ENCODE measurements at places on chromosomes 5 and 9.

DNA sequence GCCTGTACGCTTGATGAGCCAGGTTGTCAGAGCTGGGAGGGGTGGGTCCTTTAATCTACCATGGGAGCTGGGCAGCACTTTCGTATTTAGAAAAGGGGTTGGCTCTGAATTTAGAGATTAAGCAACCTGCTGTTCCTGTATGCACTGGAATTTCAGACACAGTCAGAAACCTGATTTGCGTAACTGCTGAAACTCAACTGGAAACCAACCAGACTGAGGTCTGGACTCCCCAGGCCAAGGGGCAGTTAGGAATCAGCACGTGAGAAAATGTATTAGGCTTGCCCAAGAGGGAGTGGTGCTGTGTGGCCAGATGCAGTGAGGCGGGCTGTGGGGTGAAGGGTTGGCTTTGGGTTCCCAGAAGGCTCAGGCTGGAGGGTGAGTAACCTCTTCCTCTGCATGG lies 235.0 kb downstream of the GOLPH3 start:
- no peak for DNase-seq

DNA sequence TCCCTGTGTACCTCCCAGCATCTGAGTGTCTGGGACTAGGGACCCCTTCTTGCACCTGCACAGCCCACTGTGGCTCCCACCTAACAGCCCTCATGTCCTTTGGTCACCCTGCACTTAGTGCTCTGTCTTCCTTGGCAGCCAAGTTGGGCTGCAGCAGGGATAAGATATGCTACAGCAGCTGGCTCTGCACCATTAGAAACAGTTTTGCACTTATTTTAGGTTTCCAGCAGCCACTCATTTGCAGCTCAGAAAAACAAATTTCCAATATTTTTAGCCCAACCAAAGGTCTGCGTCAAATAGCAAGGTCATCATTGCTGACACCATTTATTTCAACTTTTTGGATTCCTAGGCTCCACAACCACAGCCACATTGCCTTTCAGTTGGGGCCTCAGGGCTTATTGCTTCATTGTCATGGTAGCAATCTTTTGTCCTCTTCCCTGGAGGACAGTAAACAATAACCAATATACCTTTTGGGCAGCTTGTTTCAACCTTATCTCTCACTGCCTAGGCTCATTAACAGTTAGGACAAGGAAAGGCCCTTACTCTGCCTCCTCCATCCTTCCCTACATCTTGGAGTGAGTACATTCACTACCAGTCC lies 263.9 kb downstream of the COX7C start:
- DNase-seq, result no peak

GRCh38 chr5:94360382-94361130 lies 257.8 kb downstream of the KIAA0825 start:
- DNase-seq, result no peak

GRCh38 chr5:29935371-29935770 lies 1258.1 kb upstream of the CDH6 start:
- DNase-seq, result no peak

- DNase-seq, result no peak
These were observed 154.7 kb upstream of the PHYKPL start for GRCh38 chr5:178387061-178387855.

DNA sequence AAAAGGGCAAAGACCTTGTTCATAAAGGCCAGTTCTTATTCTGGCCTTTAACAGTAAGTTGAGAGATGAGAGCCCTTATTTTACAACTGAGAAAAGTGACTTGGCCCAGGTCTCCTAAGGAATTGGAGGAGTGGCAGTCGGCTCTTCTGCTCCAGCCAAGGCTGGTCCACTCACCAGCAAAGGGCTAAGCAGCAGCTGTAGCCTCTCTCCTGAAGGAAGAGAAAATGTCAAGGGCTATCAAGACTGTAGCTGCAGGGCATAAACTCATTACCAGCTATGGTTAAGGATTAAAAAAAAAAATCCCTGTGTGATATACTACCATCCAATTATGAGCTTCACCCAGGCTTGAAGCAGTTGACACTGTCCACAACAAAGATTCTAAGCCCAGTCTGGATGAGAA lies 138.6 kb upstream of the RAD23B start:
- DNase-seq, result no peak

- no peak for DNase-seq
These were observed 391.9 kb upstream of the WWC1 start for GRCh38 chr5:167899490-167900070.

GRCh38 chr5:166329149-166329800 lies 1962.2 kb upstream of the WWC1 start:
- no peak for DNase-seq

DNA sequence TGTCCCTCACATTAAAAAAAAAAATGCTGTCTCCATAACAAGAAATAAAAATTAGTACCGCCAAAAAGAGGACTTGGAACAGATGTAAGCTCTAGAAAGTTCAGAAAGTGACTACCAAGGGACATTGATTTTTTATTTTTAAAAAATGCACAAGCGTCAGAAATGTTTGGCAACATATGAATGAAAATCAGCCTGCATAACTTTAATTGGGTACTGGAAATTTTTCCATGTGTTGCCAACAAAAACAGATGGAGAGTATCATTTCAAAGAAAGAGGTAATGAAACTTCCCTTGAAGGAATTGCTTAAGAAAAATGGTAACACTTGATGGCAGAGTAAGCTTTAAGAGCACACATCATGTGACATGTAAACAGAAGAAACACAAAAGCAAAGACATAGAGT lies 47.2 kb downstream of the OR2K2 start:
- DNase-seq, result no peak

- no peak for DNase-seq
These were observed 82.0 kb upstream of the ITGA1 start for GRCh38 chr5:52705720-52706119.

- no peak for DNase-seq
These were observed 497.3 kb downstream of the MTRR start for GRCh38 chr5:8366266-8366665.

GRCh38 chr5:155786108-155786507 lies 540.9 kb upstream of the SGCD start:
- DNase-seq, result no peak

DNA sequence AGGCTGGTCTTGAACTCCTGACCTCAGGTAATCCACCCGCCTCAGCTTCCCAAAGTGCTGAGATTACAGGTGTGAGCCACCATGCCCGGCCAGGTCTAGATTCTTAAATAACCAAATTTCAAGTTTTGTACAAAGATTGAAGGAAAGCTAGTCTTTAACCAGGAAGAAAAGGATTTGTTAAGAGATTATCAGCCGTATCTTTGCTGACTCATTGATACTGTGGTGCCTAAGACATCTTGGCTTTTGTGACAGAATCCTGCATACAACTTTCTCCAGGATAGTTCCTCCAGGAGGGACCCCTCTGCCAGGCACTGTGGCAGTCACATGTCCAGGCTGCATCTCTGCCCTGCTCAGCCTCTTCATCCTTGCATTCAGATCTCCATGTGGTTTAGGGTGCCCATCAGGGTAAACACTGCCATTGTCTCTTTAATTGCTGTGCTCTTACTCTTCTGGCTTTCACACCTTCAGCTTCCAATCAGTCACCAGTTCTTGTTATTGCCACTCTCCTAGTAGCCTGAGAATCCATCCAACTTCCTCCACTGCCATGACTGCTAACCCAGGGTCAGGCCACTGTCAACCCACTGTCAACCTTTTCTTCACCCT lies 10.0 kb downstream of the MAP3K1 start:
- DNase-seq, result no peak

DNA sequence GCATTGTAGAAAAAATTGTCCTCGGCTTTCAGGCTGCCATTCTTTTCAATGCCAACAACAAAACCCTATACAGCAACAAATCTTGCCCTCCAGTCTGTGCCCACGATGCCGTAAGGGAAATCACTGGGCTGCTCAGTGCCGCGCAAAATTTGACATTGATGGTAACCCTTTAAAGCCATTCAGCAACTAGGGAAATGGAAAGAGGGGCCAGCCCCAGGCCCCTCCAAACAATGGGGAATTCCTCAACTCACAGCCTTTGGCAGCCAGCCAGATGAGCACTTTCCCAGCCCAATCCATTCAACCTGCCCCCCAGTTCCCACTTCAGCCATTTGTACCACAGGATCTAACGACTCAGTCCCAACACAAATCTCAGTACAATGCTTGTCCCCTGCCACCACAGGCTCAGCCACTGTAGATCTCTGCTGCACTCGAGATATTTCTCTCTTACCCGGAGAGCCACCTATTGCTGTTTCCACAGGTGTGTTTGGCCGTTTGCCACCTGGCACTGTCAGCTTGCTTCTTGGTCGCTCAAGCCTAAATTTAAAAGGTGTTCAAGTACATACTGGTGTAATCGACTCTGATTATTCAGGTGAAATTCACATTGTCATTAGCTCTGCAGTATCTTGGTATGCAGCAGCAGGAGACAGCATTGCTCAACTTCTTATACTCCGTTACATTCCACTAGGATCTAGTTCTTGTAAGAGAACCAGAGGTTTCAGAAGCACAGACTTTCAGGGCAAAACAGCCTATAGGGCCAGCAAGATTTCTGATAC lies 103.3 kb downstream of the SYK start:
- DNase-seq, result no peak

DNA sequence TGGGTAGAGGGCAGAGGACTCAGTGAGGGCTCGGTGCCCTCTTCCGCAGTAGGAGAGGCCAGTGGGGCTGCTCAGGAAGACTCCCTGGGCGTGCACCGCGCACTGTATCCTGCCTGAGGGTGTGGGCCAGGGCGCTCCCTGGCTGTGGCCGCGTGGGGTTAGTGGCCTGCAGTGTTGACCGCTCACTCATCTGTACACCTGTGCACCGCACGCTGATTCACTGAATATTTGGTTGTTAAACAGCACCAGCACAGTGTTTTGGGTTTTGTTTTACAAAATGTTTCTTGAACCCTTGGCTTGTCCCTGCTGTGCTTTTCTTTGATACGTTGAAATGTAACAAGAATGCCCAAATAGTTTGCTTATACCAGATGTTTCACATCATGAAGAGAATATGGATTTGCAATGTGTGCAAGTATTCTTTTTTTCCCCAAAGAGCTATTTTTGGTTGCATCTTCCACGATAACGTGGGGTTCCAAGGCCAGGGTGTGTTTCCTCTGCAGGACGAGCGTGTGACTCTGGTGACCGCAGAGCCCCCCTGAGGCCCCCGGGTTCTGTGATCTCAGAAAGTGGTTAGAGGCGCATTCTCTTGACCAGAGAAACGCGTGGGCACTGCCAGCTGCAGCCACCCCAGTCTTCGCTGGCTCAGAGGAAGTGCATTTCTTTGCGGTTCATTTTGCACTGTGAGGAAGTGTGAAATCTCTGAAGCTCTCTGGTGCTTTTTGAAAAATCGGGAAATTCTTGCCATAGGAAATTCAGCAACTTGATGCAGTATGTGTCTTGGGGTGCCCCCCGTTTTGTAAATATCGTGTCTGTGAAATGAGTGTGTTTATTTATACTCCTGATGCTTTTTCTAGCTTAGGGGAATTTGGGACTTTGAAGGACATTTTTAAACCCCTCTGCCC lies 46.9 kb downstream of the AHRR start:
- peak; percentile 77 for DNase-seq

GRCh38 chr5:40991168-40991980 lies 79.8 kb downstream of the MROH2B start:
- peak; percentile 85 for DNase-seq

DNA sequence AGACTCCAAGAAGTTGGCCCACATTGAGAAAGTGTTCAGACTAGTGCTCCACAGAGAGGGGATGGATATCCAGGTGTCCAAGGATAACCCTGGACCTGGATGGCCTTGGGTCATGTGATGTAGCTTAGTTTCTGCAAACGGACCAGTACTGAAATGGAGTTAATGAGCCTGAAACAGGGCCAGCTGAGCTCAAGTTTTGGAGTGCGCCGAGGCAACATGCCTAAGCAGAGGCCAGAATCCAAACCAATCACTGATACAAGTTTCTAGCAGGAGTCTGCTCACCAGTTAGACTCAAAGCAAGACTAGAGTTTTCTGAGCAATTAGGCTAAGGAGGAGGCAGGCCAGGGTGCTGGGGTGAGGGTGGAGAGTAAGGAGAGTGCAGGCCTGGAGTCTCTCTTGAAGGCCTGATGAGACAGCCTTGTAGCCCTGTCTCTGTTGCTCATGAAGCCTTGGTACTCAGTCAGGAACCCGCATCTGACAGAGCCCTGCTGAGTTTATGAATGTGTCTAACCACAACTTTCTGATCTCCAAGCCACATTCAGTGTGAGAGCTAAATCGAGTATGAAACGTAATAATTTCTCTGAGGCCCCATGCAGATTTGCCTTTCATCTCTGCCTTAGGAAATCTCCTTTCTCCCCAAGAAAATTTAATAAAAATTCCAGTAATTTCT lies 68.9 kb upstream of the EQTN start:
- DNase-seq, result peak; percentile 31

GRCh38 chr5:172849606-172850453 lies 15.8 kb downstream of the ERGIC1 start:
- DNase-seq, result no peak

- no peak for DNase-seq
These were observed 155.6 kb downstream of the PARP8 start for GRCh38 chr5:50822046-50822445.

GRCh38 chr5:39780347-39780746 lies 355.6 kb upstream of the DAB2 start:
- DNase-seq, result no peak

DNA sequence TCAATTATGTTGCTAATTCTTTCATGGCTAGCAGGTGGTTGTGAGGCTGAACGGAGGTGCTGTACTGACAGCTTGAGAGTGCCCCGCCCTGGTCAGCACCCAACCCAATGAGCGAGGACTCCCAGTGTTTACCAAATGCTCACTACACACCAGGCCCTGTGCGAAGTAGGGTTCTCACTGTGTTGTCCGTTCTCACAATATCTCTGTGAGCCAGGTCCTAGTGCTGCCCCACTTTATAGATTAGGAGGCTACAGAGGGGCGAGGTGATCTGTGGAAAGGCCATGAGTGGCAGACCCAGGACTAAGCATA lies 28.2 kb downstream of the COL15A1 start:
- no peak for DNase-seq

DNA sequence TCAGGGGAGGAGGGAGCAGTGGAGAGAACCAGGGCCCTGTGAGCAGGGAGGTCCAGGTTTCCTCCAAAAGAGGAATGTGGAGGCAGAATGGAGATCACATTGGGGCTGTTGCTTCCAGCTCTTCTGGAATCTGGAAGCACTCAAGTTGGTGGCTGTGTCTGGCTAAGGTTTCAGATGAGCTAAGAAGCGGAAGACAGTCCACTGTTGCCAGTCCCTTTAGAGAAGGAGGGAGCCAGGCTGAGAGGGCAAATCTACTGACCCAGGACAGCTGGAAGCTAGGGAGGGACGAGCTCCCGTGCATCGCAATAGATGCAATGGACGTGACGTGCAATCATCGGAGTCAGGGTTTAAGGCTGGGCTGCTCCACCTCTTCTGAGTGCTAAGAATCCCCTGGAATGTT lies 71.2 kb downstream of the TENT4A start:
- DNase-seq, result no peak

- no peak for DNase-seq
These were observed 17.5 kb downstream of the IRF1 start for GRCh38 chr5:132473019-132473531.

DNA sequence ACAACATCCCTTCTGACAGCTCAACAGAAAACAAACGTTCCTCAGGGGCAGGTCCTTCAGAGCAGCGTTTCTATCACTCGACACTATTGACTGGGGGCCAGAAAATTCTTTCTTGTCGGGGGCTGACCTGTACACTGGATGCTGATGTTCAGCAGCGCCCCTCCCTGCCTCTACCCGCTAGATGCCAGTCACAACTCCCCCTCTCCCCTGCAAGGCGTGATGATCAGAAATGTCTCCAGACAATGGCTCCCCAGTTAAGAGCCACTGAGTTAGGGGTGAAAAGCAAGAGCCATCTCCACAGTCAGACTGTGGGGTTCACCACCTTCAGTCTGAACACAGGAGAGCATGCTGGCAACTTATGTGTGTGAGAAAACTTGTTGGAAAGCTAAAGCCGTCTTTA lies 39.8 kb downstream of the SERINC5 start:
- DNase-seq, result no peak

Measured in brain pericyte (primary cell).